ENCODE measurements at places on chromosomes 11 and 22.

- no peak for DNase-seq
These were observed 36.8 kb upstream of the TP53I11 start for GRCh38 chr11:44987506-44987905.

GRCh38 chr11:24678703-24679348, 182.0 kb downstream of the LUZP2 start:
- no peak for DNase-seq

GRCh38 chr11:35013514-35014233, 97.3 kb downstream of the PDHX start:
- no peak for DNase-seq

- no peak for DNase-seq
These were observed 18.2 kb downstream of the GDPD5 start for GRCh38 chr11:75507571-75507970.

- no peak for DNase-seq
These were observed 866.6 kb downstream of the BRD1 start for GRCh38 chr22:48960980-48961660.

DNA sequence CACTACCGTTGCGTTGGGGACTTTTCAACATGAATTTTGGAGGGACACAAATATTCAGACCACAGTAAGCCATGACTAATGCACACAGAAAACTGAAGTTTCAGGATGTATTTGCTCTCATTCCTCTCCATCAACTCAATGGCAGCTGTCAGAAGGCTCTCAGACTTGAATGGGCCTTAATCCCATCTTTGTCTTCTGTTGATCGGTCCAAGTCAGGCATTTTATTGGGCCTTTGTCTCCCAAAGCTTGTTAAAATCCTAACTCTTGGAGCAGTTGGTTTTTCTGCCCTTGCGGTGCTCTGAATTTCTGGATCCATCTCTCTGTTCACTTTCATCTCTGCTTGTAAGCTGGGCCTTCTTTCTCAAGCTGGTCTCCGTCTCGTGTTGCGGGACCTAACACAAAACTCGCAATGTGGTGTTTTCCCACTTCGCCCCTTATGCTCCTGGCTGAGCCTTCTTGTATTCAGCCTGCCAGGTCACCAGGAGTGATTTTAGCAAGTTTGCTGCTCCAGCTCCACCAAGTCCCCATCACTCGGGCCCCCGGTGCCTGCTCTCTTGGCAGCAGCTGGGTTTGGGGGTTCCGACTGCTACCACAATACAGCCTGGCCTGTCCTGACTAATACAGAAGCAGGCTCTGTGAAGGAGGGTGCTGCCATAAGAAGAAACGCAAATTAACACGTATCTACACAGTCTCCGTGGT, 27.0 kb downstream of the TSPAN32 start:
- no peak for DNase-seq
